Articular chondrocyte of knee joint (primary cell): ENCODE measurements at places on chromosomes 2 and 18. TPM values are rescaled to one million over a fixed set of nuclear protein-coding genes. Genes with fewer than 3 reads are reported as not detected.

AMER3 gene
- total RNA-seq = not detected in 2 replicates

CD8B2 gene
- 0.13 and 0.43 TPM in 2 replicates for total RNA-seq

DIS3L2 gene
- total RNA-seq = 20.0 and 24.2 TPM in 2 replicates

SERPINB13 gene
- total RNA-seq = not detected in 2 replicates

SALL3 gene
- total RNA-seq = not detected in 2 replicates

SH2D6 gene
- total RNA-seq = 0.43 TPM in 1 of 2 replicates, not detected in the other

ZNF804A gene
- 0.11 TPM in 1 of 2 replicates, not detected in the other for total RNA-seq

PSMA8 gene
- not detected in 2 replicates for total RNA-seq
